MG63 (cell line): ENCODE measurements at places on chromosomes 3 and 15. TPM values are rescaled to one million over a fixed set of nuclear protein-coding genes. Genes with fewer than 3 reads are reported as not detected.

The SOX14 gene
- not detected in 2 replicates for total RNA-seq

The NOX5 gene
- total RNA-seq: not detected in 2 replicates

The AADACL2 gene
- not detected in 2 replicates for total RNA-seq

The GXYLT2 gene
- 0.81 and 0.89 TPM in 2 replicates for total RNA-seq

DNA sequence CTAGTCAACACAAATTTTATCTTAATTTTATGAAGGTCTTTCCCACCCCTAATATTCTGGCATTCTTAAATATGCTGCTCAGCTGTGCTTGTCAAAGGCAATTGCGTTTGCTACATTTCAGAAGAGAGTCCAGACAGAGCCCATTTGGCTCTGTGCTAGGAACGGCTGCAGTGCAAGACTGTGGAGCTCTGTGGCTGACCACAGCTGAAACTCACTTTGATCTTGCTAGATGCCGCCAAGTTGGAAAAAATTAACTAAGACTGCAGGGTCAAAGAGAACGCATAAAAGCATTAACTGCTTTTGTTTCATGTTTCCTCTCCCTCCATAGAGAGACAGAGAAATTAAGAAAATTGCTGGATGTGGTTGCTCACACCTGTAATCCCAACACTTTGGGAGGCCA, 7.6 kb upstream of the PPP1R2 start:
- no peak for DNase-seq

DNA sequence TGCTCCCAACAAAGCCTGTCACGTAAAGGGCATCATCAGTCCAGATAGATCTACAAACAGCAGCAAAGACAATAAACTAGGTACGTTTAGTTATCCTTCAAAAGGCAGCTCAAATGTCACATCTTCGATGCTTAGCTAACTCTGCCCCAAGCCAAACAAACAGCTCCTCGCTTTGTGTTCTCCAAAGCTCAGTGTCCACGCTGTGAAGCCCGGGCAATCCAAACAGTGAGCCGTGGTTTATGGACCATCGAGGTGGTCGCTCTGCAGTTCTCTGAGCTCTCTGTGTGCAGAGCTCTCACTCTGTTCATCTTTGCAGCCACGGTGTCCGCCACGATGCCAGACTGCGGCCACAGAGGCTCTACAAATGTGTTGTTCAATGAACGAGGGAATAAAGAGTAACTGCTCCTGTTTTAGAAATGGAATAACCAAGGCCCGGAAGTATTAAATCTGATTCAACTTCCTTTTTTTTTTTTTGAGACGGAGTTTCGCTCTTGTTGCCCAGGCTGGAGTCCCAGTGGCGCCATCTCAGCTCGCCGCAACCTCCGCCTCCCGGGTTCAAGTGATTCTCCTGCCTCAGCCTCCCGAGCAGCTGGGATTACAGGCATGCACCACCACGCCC, 117.2 kb upstream of the FAM174B start:
- DNase-seq: no peak

DNA sequence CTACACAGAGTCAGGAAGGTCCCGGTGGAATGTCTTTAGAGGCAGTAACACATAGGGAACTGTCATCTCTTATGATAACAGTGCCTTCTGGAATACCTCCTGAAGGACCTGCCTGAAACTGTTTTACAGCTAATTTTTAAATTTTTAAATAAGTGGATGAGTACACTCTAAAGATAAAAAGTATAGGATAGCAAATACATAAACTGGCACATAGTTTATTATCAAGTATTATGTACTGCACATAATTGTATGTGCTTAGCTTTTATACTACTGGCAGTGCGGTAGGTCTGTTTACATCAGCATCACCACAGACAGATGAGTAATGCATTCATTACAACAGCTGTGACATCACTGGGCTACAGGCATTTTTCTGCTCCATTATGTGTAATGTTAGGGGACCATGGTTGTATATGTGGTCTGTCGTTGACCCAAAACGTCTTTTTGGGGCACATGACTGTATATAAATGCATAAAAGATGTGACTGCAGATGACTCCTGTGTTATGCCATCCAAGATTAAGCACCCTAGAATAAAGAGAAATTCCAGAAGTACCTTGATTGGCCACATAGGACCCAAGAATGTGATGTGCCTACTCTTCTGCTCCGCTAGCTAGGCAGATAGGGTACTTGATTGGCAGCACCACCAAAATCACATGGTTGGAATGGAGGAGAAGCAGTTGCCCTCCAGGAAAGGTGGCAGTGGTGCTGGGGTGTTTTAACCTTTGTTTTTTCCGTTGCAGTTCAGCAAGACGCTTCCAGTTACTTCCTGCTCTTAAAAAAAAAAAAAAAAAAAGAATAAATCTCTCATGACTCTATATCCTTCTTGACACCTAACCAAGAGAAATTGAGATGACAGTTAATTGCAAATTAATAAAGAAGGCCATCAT, 3.3 kb downstream of the VPS8 start:
- DNase-seq: peak; percentile 34

GRCh38 chr3:186003610-186004009, 65.8 kb upstream of the TRA2B start:
- DNase-seq: no peak

DNA sequence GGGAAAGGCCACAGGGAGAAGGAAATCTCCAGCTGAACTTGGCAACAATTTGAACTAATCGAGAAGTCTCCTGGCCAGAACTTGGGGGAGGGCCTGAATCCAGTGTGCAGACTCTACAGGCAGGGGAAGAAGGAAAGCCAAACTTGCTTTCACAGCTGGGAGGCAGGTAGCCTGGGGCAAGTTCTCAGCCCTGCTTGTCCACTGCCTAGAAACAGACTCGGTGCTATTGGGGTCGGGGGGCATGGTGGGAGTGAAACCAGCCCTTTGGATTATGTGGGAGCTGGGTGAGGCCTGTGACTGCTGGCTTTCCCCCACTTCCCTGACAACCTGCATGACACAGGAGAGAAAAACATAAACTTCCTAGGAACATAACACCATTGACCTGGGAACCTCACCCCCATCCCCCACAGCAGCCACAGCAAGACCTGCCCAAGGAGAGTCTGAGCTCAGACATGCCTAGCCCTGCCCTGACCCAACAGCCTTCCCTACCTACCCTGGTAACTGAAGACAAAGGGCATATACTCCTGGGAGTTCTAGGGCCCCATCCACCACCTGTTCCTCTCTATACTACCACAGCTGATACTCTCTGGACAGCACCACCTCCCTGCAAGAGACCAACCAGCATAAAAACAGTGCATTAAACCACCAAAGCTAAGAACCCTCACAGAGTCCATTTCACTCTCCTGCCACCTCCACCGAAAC, 103.7 kb upstream of the MNS1 start:
- no peak for DNase-seq

DNA sequence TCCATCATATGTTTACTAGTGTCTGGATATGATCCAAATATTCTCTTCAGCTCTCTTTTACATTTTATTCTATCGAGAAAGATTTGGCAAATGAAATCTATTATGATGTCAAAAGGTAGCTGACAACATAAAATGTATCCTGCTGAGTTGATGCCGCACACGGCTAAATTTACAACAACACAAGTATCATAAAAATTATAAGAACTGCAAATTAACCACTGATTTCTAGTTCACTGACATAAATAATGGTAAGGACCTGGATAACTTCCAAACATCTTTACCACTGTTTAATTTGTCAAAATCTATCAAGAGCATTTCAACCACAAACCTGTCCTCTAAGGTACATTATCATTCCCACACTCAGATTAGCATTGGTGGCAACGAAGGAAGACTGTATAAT, 244.5 kb downstream of the FOXP1 start:
- DNase-seq: no peak

GRCh38 chr3:178859386-178859785, 212.2 kb downstream of the ZMAT3 start:
- DNase-seq: no peak

DNA sequence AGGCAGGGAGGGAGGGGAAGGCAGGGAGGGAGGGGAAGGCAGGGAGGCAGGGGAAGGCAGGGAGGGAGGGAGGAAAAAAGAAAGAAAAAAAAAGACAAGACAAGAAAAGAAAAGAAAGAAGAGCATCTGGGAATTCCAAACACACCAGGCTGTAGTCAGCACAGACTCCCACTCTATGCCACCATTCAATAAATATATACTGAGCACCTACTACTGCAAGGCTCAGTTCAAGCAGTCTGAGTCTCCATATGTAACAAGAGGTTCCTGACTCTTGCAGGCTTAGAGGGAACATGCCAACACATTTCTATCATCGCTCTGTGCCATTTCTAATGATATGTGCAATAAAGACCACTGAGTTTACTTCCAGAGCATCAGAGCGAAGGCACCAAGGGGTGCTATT, 47.7 kb downstream of the ANXA2 start:
- no peak for DNase-seq

DNA sequence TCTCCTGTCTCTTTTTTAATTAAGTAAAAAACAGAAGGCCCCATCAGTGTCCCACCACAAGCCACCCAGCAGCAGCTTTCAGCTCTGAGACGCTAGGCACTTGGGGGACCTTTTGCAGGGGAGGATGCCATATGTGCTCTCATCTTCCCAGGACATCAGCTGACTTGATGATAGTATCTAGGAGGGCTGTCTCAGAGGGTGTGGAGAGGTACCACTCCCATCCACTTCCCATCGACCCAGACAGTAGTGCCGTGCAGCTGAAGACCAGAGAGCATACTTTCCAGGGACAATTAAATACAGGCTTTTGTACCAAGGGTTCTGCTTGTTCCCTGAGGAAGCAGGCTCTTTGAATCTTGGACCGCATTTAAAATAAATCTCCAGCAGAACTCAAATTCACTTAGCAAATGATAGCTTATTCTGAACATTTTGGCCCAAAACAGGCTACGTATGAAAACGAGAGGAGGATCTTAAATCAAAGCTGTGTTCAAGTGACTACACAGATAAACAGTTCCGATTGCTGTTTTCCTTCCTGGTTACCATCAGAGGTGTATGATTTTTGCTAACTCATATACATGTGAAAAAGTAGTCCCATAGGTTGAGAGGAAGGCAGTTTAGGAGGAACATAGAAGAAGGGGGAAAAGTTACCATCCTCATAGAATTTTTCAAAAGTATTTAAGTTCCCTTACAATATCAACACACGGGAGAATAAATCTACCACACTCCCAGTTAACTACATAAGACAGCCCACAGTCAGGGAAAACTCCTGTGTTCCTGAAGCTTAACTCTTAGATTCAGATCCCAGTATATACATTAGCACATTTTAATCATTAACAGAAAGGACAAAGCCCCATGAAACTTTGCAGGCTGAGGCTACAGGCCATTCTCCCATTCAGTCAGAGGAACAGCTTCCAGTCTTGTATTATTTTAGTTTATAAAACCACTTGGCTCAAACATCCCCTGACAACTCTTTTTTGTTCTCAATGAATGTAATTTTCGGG, 9.5 kb downstream of the WNT5A start:
- no peak for DNase-seq

DNA sequence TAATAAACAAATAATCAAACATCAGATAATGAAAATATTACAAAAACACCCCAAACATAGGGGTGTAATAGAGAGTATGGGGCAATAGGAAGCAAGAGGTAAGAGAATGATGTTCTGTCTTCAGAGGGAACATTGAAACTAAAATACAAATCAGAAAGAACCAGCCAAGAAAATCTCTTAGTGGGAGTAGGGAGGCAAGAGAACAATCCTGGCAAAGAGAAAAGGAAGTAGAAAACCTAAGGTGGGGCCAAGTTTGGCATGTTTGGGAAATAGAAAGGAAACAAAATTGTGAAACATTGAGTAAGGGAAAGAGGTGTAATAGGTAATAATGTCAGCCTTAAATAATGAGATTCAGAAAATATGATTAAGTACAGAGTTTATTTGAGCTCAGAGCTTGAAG, 467.1 kb downstream of the RBMS3 start:
- DNase-seq: no peak

DNA sequence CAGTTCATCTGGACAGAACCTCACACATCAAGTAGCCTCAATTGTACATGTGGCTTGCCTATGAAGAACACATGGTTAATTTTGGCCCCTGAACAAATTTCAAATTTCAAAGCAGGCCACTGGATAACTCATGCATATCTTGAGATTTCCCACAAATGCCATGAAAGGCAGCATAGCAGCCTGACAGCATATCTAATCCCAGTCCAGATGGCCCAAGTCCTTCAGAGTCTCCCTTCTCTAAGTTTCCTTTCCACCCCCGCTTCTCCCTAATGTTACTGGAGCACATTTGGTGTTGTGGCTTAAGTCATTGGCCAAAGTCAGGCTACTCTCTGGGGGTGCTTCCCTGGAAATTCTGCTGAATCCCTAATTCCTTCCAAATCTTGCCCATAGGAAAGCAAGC, 53.8 kb upstream of the COL6A6 start:
- no peak for DNase-seq

GRCh38 chr15:28881170-28881569, 4.6 kb upstream of the APBA2 start:
- DNase-seq: no peak

DNA sequence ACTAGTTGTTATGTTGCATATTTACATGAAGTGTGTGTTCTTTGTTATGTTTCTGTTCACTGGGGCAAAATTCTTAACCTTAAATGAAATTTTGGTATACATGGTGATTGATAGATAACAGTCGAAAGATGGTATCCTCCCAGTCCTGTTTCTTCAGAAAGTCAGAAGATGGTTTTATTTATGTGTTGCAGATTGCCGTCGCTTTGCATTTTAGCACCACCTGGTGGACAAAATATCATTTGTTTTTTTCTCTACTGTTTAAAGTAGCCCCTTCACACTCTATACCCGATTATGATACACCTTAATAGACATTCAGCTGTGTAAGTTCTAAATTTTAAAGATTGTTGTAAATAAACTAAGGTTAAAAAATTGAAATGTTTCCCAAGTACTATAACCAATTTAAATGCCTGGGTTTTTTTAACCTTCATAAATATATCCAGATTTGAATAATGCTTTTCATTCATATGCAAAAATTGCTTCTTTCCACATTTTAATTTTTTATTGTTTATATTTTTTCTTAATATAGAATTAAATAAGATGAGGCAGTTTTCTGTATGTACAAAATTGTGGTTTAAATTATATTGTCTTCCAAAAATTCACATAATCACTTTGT, 152.2 kb downstream of the ALCAM start:
- DNase-seq: no peak

GRCh38 chr15:40914486-40914885, 14.7 kb upstream of the DLL4 start:
- DNase-seq: no peak

DNA sequence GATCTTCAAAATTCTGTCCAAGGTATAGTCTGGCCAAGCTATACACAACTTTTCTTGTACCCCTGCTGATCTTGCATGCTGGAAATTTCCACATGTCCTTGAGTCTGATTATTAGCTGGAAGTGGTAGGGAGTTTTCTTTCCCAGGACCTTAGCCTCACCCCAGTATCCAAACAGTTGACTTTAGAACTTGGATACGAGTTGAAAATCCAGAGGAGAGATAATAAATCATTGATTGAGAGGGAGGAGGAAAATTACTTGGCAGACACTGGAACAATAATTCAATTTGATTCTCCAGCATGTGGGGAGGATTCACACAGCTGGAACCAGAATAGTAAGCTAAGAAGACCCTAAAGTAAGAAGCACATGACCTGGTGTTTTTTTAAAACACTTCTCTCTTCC, 116.4 kb downstream of the IL5RA start:
- DNase-seq: no peak

DNA sequence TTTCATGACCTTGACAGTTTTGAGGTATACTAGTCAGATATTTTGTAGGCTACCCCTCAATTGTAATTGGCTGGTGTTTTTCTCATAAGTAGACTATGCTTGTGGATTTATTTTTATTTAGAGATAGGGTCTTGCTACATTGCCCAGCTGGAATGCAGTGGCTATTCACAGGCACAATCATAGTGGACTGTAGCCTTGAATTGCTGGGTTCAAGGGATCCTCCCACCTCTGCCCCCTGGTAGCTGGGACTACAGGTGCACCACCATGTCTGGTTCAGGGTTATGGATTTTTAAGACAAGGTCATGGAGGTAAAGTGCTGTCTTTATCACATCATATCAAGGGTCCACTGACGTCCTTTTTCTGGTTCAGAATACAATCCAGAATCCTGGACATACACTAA, 10.9 kb upstream of the IL17RD start:
- no peak for DNase-seq
